ENCODE measurements at places on chromosomes 12 and 14.

DNA sequence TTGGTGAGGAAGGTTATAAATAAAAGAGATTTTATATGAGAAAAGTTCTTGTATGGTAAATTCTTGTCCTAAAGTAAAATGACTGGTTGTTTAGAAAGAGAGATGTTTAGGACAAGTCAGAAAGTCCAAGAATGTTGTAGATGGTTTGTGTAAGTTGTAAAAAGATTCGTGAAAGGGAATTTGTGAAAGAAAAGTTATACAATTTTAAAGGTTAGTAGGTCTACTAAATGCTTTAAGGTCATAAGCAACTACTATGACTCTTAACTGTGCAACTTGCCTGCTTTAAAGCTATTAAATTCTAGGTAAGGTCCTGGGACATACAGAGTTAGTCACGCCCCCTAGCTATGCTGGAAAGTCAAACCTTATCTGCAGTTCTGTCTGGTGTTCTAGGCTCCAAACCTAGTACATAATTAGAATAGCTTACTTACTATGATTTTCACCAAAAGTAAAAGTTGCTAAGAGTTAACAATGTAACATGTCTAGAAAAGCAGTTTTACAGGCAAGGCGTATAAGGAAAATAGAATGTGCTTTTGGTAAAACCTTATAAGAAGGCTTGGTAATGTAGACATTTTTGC, 11.2 kb upstream of the DHRS2 start:
- DNase-seq, result no peak

DNA sequence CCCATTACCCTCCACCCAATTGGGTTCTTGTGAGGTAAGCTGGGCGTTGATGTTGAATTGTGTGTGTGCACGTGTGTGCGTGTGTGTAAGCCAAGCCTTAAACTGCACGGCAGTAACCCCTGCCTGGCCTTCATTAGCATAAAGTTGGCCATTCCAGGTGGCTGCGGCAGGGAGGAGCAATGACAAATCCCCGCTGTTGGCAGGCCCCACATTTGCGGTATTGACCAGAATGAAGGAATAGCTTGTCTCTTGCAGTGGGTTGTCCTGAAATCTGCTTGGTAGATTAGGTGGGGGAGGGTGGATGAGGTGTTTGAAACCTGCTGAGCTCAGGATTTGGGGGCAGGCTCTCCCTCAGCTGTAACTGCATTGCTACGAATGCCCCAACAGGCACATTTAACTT, 7.3 kb downstream of the VSX2 start:
- no peak for DNase-seq

DNA sequence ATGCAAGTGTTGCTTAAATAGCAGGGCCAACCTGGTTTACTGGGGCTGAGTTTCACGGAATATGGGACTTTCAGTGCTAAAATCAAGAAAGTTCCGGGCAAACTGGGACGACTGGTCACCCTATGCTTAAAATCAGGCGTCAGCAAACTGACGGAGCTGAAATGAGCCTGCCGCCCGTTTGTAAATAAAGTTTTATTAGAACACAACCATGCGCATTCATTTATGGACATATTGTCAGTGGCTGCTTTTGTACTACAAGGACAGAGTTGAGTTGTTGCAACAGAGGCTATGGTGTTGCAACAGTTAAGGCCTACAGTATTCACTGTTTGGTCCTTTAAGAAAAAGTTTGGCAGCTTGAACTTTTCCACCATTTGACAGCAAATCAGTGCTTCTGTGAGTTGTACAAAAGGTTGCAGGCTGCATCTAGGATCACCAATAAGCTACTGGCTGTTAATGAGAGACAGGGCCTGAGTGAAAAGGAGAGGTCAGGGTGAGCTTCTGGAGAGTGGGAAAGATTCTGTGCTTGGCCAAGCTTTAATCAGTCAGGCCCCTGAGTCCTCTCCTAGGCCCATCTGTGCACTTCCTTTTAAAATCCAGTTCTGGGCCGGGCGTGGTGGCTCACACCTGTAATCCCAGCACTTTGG, 13.3 kb downstream of the SELPLG start:
- DNase-seq, result no peak

DNA sequence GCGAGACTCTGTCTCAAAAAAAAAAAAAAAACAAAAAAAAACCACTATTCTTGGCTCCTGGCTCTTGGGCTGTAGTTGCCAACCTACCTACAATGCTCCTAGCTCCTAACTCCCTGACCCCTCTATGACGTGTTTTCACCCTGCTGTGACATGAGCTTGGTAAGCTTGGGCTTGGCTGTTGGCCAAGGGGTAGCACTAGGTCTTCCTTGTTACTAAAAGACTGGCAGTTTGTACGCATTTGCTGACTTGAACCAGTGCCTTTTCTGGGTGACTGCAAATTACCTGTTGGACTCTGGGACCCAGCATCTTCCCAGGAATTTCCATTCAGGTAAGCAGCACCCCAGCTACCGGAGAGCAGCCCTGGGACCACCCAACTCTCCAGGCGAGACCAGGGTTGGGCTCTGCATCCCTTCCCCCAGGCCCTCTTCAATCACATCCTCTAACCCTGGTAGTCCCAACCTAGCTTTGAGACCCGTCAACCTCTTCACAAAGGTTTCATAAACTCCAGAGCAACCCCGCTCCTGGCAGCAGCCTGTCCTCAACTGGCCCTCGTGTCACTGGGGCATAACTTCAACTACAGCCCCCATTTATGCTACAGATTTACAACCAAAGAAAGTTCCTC, 8.3 kb downstream of the CDK2AP1 start:
- no peak for DNase-seq

- DNase-seq, result no peak
These were observed 23.7 kb upstream of the UBC start for GRCh38 chr12:124938108-124938507.

- no peak for DNase-seq
These were observed 1.9 kb upstream of the HOXC5 start for GRCh38 chr12:54030889-54031471.

Measured in activated CD8-positive, alpha-beta memory T cell treated with anti-CD3 and anti-CD28 coated beads for 1 hour (primary cell).